ENCODE measurements at places on chromosomes 12 and 14.

DNA sequence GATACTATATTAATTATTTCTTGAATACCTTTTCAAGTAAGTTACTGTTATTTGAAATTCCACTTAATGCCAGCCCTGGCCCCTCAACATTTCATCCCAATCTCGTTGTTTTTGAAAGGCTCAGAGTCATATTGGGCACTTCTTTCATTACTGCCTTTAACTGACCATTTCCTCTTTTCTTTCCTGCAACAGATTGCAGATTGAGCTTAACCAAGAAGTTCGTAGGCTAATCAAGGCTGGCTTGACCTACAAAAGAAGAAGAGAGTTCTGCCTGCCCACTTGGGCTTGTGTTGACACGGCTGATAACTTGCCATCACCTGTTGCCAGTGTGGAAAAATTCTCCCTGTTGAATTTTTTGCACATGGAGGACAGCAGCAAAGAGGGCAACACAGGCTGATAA, 91.0 kb downstream of the FLRT2 start:
- DNase-seq: no peak

- DNase-seq: no peak
These were observed 3.7 kb downstream of the TMTC3 start for GRCh38 chr12:88145567-88146505.

DNA sequence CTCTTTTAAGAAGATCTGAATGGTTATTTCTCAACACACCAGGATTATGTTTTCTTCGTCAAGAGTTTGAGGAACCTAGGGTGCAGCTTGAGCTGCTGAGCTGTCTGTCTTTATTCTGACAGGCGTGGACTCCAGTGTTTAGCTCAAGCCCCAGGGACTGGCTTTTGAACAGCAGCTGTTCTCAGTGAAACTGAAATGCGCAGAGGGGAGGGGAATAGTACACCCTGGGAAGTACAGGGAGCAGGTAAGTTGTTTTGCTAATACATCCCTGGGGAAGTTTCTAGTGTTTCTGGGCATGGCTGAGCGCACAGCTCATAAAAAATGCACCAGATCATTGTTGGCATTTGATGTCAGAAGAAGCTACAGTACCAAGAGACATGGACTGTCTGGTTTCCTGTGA, 659.8 kb downstream of the DIO2 start:
- no peak for DNase-seq

DNA sequence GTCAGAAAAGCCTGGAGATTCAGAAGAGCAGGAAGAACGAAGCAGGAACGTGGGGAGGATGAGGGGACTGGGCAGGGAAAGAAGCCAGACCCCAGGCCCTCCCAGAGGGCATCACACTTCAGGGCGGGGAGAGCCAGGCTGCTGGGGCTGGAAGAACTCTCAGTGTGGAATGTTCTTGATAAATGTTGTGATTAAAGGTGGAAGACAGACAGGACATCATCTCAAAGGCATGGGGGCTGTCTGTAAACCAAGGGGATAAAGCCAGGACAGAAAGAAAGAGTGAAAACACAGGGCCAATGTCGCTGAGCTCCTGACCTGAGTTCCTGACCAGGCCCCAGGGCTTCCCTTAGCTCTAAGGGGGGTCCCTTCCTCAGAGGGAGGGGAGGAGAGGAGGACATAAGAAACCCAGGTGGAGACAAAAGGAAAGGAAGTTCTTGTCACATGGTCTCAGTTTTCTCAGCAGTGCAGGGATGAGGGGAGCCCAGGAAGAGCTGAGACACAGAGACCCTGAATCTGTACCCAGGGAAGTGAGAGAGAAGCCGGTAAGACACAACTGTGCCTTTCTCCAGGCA, 56.3 kb downstream of the SETD3 start:
- DNase-seq: no peak

GRCh38 chr14:50040895-50041465, 75.4 kb downstream of the VCPKMT start:
- DNase-seq: no peak
